ENCODE measurements at places on chromosomes 12 and 14.
A peak's percentile ranks its signal among the peaks of the same experiment; 100 is the strongest.

DNA sequence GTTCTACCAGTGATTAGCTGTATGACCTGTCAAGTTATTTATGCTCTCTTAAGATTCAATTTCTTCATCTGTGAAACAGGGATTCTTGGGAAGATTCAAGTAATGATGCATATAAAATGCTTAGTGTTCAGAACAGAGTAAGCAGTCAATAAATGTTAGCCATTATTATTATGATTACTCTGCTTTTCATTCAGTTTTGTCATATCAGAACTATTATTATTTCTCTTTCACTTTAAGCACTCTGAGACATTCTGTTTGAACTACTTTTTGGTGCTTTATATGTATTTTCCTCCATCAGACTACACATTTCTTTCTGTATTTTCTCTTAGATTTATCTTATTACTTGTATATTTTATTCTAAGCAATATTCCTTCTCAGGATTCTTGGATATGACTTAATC is 81.2 kb downstream of the CFAP54 start:
- no peak for DNase-seq

DNA sequence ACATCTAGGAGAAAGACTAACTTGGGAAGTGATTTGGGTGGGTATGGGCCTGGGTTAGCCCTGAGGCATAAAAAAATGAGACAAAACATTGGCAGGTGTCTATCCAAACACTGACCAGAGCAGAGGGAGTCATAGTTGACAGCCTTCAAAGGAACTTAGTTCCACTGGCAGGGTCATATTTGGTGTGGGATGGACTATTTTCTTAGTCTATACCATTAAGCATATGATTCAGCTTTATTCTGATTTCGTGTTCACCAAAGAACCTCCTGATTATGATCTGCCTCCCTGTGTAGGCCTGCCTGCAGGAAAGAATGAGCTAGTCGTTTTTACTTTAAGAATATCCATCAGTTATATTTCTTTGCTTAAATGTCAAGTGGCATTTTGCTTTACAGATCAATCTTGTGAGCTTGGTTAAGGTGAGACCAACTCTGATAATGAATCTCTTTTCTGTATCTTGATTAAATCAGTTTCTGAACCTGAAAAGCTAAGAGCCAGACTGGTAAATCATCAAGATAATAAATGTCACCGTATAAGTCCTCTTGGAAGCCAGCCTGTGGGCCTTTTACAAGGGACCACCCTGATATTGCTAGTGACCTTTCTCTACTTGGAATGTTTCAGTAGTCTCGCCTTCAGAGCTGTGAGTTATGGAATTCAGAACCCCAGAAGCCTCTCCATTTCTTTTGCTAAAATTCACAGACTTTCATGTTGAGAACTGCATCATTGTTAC is 182.9 kb downstream of the MON2 start:
- DNase-seq: no peak

- no peak for DNase-seq
These were observed 13.9 kb upstream of the PCED1B start for GRCh38 chr12:47065546-47065945.

GRCh38 chr14:63045234-63045611 is at the start of gene KCNH5:
Gene KCNH5, minus strand, starts transcription at chr14:63045458. Its CDS starts 272 bp downstream, at chr14:63045186.
- DNase-seq: peak; percentile 6

- DNase-seq: no peak
These were observed 3.6 kb downstream of the LTBR start for GRCh38 chr12:6387541-6387940.

DNA sequence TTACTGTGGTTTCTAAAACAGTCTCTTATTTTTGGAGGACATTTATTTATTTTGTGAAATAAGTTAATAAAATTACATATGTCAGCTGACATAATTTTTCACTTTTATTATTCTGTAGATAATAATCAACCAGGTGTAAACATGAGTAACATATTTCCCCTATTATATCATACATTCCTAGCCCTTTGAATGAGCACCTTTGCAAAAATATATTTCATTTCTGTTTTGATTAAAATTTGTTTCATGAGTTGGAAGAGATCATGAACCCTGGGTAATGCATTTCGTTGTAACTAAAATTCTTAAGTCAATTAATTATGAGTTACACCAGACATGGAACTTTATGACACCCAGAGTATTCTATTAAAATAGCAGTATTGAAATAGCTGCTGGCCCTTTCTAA is 56.3 kb downstream of the SLC16A7 start:
- DNase-seq: no peak
